ENCODE measurements at places on chromosomes 7 and 10.

DNA sequence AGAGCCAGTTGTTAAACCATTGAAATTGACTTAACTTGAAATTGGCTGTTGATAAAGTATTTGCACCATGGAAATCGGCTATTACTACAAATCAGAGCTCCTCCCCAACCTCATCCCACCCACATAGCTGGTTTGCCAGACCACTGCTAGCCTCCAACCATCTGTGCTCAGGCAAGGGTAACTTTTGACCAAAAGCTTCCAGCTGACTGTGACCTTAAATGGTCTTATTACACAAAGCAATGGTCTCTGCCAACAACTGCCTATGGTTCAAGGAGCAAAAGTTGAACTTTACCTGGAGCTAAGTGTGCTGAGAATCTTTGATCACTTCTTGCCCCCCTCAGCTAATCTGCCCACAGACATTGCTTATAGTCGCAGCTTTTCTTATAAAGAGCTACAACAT is 48.5 kb upstream of the ADRB1 start:
- no peak for DNase-seq

DNA sequence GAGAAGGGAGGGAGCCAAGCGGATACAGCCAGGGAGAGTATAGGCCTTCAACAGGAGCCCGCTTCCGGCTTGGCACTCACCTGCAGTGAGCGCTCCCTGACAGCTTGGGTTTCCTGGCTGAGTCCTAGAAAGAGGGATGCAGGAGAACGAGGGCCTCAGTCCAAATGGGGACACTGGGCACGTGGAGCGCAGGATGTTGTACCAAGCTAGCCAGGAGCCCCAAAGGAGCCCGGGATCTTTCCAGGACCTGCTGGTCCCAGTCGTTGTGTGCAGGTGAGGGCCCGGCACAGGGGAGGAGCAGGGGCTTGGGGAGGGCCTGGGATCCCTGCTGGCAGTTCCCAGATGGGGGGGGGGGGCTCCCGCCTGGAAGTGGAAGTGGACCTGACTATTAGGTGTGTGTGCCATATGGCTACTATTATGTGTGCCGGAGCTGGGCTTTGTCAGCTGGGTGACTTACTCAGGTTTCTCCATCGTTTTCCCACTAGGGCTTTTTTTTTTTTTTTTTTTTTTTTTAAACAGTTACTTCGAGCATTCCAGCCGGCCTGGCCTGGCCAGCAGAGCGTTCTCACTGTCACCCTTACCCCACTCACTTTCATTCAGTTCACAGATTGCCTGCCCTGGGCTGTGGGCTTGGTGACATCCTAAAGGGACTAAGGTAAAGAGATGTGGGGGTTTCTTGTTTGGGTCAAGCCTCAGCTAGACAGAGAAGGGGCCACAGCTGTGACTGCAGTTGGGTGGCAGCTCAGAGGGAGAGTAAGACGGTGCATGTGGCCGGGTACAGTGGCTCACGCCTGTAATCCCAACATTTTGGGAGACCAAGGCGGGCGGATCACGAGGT is 3.8 kb downstream of the AGAP3 start:
- no peak for DNase-seq

DNA sequence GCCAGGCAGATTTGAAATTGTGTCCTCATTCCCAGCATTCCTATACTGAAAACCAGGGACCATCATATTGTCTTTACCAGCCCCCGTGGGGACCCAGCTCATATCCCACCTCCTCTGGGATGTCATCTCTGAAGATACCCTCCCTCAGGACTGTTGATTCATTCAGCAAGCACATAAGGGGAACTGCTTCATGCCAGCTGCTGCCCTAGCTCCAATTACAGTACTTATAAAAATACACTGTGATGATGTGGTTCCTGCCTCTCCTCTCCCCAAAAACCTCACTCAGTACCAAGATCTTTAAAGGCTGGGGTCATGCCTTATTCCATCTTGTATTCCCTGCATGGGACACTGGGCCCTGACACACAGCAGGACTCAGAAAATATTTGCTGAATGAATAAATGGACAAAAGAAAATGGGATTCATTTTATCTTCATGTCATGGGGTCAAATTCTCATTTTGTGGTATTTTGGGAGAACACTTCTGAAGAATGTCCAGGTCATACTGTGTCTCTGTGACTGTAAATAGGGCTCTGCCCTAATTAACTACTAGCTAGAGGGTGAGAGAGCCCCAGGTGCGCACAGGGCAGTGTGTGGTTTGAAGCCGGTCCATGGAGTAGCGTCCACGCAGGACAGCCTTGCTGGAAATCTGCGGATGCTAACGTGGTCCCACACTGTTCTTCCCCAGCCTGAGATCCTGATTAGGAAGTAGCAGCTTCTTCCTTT is 29.0 kb upstream of the DAGLB start:
- no peak for DNase-seq

- no peak for DNase-seq
These were observed 504.5 kb downstream of the XPNPEP1 start for GRCh38 chr10:109418795-109419194.

- DNase-seq, result no peak
These were observed 529.8 kb upstream of the IGFBP3 start for GRCh38 chr7:46450886-46451285.

DNA sequence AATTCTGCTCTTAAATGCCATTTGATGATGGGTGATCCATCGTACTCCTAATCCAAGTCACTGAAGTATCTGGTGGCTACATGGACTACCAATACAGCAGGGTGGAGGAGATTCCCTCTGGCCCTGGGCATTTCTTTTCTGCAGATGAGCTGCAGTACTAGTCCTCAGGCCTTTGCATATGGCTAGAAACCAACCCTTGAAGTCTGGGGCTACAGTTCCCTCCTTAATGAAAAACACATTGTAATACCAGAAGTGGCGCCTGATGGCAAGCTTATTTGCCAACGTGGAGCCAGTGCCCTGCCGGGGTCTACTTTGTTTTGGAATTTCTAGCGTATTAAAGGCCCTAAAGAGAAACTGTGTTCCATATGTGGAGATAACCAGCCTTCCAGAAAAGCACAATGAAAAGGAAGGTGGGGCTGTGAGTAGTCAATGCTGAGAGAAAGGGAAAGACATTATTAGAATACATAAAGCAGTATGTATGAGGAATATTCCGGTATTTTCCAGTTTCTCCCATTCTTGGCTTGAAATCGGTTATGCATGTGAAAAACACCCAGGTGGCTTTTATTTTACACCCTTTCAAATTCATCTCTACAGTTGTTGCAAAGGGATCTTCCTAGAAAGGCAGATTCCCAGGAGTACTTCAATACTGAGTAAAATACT is 368.8 kb downstream of the PRPF18 start:
- DNase-seq, result no peak

Measured in NCI-H1105 (cell line).